Stimulated activated CD4-positive, alpha-beta T cell treated with anti-CD3 and anti-CD28 coated beads, Interleukin-12 subunit alpha, Interleukin-12 subunit beta, amount 100 ng/mL, for 24 hours (primary cell): ENCODE measurements at places on chromosomes 3 and 15.

DNA sequence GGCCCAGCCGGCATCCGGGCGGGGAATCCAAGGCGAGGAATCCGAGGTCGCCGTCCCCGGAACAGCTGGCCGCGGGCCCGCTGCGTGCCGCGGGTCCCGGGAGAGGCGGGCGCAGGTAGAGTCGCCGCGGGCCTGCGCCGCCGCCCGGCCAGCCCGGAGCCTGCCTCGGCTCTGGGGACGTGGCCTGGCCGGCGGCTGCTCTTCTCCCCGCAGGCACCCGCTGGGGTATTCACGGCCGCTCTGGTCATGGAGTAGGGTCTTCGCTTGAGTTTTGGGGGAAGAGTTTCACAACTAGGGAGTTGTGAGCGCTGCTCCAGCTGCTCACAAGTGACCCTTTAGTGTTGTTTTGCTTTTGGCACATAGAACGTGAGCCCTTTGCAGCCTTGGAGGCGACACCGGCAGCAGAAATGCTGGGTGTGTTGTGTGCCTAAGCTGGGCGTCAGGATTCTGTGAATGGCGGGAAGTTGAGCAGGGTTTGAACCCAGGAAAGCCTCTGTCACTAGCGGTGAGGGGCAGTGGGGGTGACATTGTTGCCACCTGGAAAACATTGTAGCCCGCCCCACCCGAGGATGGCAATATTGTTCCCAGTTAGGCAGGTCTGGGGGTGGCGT lies 4.0 kb downstream of the TRIM71 start:
- no peak for DNase-seq

GRCh38 chr3:47503033-47503432 lies 10.5 kb downstream of the ELP6 start:
- no peak for DNase-seq

DNA sequence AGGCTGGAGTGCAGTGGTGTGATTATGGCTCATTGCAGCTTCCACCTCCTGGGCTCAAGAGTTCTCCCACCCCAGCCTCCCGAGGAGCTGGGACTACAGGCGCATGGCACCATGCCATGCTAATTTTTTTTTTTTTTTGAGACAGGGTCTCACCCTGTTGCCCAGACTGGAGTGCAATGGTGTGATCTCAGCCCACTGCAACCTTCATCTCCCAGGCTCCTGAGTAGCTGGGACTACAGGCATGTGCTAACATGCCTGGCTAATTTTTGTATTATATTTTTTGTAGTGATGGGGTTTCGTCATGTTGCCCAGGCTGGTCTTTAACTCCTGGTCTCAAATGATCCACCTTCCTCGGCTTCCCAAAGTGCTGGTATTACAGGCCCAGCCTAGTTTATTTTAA lies 4.0 kb downstream of the TEX9 start:
- no peak for DNase-seq

- no peak for DNase-seq
Measured at GRCh38 chr15:33071451-33071850, 123.1 kb downstream of the FMN1 start.

DNA sequence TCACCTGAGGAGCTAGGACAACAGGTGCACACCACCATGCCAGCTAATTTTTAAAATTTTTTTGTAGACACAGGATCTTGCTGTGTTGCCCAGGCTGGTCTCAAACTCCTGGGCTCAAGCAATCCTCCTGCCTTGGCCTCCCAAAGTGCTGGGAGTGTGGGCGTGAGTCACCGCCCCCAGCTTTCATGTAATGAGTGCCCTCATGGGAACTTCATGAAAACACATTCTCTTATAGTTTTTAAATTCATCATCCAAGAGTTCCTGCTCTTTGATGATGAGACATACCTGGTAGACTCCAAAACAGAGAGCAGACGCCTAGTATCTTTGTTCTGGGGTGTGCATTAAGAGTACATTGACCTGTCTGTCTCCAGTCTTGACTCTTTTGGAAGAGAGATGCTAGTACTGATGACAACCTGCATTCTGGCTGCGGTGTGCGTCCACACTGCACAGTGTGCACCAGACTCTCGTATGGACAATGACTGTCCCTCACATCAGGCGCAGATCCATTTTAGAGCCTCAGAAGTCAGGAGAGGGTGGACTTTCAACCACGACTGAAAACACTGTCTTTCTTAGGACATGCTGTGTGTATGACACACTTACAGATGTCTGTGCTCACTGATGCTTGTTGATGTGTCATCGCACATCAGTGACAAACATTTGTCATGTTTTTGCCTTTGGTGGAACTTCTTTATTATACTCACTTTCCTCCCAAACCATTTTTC lies 2.0 kb downstream of the NRROS start:
- DNase-seq = peak; percentile 46

GRCh38 chr3:101996832-101997231 lies 147.5 kb downstream of the NFKBIZ start:
- DNase-seq = no peak
